AG08395 (cell line): ENCODE measurements at places on chromosomes 3 and 15.

- DNase-seq, result no peak
Observed at GRCh38 chr3:1135194-1135593, 42.4 kb downstream of the CNTN6 start.

GRCh38 chr15:51082246-51082645 is 12.5 kb downstream of the TNFAIP8L3 start:
- DNase-seq, result no peak

DNA sequence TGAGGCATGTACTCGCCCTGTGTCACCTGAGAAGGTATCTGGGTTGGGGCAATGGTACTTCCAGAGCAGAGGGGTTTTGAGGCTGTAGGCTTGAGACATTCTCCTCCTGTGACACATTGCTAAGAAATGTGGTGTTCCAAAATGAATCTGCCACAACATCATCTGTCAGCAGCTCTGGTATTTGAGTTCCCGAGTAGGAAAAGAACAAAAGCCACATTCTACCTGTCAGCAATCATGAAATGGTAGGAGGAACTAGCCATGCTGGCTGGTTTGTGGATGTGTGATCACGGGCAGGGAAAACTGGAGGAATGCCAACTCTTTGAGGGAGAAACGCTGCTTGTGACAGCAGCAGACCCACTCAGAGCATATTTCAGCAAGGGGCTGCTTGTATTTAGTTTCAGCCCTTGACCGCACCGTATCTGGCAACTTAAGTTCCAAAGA is 579.4 kb upstream of the TBL1XR1 start:
- peak; percentile 24 for DNase-seq

- no peak for DNase-seq
Observed at GRCh38 chr3:133882986-133883586, 12.6 kb downstream of the RAB6B start.

DNA sequence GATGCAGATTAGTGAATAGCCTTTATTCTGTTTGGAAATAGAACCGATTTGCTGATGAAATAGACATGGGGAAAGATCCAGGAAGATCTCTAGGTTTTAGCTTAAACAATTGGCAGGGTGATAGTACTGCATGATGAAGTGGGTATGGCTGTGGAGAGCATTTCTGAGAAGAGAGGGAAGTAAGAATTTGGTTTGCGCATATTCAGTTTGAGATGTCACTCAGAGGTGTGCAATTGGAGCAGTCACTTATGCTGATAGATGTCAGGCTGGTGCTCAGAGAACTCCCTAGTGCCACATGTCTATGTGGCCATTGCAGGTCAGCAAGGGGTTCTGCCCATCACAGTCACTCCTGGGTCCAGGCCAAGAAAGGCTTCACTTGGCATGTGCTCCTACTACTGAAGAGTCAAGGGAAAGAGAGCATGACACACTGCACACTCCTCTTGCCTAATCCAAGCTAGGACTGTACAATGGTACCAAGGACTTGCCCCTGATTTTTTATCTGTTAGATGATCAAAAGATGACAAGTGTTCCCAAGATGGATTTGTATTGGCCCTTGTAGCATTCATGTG is 57.2 kb upstream of the ST8SIA2 start:
- no peak for DNase-seq
